ENCODE measurements at places on chromosomes 13 and 19. TPM values are rescaled to one million over a fixed set of nuclear protein-coding genes. Genes with fewer than 3 reads are reported as not detected.

DNA sequence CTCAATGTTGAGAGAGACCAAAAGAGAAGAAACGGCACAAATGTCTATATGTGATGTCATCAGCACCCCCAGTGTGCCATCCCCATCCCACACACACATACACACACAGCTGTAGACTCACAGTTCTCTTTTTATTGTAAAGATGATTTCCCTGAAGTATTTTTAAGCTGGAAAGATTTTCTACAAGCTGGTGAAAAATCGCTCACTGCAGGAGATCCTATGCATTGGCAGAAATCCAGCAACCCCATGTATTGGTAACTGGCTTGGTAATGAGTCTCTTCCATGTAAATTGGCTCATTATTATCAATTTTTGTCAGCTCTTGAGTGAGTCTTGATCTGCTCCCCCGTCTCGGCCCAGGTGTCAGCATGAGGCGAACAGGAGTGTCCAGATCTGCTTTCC, 107.1 kb upstream of the UQCRFS1 start:
- no peak for DNase-seq

GRCh38 chr19:16851031-16851712, 22.0 kb downstream of the SIN3B start:
- DNase-seq: no peak

DNA sequence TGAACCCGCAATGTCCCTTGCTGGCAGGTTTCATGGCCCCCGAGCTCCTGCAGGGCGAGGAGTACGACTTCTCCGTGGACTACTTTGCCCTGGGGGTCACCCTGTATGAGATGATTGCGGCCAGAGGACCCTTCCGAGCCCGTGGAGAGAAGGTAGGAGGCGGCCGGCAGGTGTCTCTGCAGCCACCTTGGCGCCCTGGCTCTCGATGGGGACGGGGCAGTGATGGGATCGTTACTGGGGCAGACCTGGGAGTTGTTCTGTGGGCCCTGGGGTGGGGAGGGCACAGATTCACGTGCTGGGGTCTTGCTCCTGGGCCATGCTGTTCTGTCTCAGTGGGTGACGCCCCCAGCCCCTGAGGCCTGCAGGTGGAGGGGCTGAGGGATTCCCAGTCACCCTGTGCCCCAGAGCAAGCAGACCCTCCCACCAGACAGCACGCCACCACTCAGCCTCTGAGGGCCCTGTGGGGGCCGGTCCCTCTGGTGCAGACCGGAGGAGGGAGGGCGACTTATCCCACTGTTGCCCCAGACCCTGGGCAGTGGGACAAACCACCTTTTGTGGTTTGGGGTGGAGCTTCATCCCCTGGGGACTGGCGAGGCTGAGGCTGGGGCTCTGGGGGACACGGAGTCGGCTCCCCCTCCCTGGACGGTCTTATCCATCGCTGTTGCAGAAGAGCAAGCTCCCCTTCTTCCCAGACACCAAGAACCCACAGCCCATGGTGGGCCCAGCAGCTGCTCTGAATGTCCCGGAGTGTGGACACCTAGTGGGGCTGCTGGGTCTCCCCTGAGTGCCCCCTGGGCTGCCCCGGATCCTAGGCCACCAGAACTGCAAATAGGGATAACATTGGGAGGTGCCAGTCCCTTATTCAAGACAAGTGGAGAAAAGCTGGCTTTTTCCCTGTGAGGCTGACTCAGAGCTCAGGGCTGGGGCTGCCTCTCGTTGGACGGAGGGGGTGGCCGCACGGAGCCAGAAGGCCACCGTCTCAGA, 27.5 kb upstream of the TMEM255B start:
- no peak for DNase-seq

DNA sequence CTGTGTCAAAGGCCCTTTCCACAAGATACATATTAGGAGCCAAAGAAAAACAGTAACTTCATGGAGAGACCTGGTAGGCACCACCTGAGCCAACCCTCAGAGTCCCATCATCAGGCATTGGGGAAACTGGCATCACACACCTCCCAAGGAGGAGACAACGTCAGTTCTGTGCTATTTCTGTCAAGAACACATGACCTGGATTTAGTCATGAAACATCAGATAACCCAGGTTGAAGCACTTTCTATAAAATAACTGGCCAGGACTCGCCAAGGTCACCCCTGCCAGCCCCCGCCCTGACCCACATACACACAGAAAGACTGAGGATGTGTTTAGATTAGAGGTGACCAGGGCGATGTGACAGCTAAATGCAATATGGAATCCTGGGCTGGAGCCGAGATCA, 35.6 kb downstream of the COL4A1 start:
- no peak for DNase-seq

DNA sequence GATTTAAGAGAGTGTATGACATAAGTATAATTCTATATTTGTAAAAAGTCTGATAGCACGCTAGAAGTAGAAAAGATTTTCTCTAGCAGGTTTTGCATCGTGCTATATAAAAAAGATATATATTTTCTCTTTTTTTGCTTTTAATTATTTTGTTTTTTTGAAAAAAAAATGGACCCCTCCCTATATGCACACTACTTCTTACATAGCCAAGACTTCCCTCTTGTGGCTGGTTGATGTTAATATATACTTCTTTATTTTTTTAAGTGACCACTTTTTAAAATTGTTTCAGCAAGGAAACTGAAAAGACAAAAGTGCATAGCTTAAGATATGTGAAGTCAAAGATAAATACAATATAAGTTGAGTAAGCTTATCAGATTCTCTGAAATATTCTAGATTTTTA, 1202.8 kb downstream of the DIAPH3 start:
- no peak for DNase-seq

- DNase-seq: no peak
Observed at GRCh38 chr19:7909471-7910067, 5.1 kb upstream of the TGFBR3L start.

DNA sequence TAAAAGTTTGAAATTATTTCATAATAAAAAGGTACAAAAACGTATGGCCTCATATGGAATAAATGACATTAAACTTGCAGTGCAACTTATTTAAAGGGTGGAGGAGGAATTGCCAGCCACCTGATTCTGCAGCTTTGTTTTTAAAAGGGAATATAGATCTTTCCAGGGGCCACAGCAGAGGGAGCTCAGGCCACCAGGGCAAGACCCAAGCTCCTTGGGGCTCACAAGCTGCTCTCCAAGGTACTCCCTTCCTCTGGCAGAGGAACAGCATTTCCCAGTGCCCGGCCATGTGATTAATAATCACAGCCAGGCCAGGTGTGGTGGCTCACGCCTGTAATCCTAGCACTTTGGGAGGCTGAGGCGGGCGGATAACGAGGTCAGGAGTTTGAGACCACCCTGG, 6.2 kb downstream of the ACOD1 start:
- DNase-seq: no peak

GRCh38 chr13:83827338-83827737, 54.9 kb downstream of the SLITRK1 start:
- no peak for DNase-seq

GRCh38 chr19:19568802-19569756, 31.0 kb downstream of the CILP2 start:
- no peak for DNase-seq

The PPP1R12C gene
- 102 TPM for total RNA-seq

Measured in left colon (tissue), 2 donors.